ENCODE measurements at places on chromosomes 7 and 10. TPM values are rescaled to one million over a fixed set of nuclear protein-coding genes. Genes with fewer than 3 reads are reported as not detected.

DNA sequence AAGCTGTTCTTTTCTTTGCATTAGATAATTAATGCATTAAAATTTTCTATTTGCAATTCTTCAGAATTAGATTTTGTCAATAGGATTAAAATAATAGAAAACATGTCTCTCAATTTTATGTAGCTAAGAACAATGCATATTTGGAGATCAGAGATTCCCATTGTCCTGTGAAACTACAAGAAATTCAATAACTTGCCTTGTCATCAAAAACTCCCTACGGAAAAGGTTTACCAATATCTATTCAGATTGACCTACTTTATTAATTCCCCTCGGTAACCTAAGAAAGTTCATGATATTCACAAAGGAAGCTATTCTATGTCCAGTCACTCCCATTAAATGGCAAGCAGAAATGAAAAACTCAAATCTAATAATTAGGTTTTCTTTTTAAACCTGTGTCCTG lies 172.6 kb downstream of the SEMA3A start:
- no peak for DNase-seq

- DNase-seq: no peak
Measured at GRCh38 chr7:135976312-135977006, 700 bp downstream of the MTPN start.

DNA sequence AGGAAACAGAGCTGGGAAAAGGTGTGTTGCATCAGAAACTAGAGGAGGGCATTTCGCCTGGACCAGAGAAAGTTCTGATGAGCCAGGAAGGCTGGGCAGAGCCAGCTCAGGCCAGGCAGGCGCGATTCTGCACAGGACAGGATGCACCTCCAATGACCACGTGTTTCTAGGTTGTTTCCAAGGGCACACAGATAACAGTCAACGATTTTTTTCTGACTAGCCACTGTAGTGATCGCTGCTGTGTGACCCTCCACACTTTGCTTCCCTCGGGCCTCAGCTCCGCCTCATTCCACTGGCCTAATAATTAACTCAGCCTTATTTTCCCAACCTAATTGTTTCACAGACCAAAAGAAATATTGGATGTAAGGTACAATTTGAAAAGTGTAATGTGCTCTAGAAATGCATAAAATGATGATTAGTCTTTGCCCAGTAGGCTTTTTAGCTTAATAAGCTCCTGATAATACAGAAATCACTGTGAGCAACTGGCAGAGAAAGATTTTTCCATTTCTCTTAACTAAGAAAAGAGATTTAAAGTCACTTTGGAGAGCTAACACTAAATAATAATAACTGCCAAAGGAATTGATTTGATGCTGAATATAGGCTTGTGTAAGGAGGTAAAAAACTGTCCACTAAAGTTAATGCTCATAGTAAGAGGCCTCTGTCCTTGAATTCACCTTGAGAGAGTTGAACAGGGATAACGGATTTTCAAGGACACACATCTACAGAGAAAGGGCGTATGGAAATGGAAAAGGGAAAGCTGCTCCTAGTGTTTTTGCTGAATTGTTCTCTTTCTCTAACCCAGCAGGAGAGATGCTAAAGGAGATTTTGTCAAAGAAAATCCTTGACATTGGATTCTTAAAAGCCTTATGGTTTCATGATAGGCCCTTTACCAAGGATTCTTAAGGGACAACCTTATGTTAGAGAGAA lies 291.0 kb upstream of the C7orf33 start:
- no peak for DNase-seq

CNPY4 gene
- total RNA-seq: 4.9 TPM

PNLIPRP2 gene
- not detected for total RNA-seq

FLNC gene
- total RNA-seq: 3.8 TPM

CHAT gene
- not detected for total RNA-seq
